ENCODE measurements at places on chromosomes 4 and X.

- DNase-seq: no peak
These were observed 53.5 kb downstream of the TMEM164 start for GRCh38 chrX:110056419-110056818.

DNA sequence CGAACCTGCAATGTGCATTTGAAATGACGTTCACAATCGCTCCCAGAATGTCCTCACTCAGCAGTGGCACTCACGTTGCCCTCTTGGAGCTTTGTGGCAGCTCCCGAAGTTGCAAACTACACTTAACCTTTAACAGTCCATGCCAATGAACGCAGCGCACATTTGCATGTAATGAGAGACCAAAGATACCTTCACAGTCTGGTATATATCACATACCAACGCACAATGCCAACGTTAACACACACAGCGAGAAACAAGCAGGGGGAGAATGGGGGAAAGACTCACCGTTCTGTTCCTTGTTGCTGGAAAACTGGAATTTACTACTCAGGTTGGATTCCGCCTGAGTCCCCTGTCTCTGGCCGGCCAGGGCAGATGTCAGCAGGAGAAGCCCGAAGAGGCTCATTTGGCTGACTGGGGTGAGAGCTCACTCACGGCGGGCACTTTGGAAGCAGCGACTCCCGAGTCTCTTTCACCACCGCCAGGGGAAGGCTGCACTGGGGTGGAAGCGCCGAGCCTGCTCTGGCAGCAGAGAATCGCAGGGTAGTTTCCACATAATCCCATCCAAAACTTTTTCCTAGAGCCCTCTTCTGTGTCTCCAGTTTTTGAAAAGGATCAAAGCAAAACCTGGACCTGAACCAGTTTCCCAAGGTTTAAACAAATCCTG, 966 bp downstream of the PDGFC start:
- DNase-seq: no peak

DNA sequence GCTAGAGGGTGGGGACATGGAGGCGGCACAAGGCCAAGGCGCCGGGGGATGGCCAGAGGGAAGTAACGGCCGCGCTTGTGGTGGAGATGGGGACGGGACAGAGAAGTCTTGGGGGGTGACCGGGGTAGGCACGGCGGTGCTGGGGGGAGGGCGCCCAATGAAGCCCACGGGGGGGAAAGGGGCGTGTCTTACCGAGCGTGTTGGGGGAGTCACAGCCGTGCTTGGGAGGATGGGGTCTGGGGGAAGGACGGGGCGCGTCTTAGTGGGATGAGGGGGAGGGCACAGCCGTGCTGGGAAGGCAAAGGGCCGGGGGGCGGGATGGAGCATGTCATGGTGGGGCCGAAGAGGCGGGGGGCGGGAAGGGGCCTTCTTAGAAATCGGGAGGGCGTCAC, 952 bp downstream of the ARSD start:
- no peak for DNase-seq

- no peak for DNase-seq
These were observed 65.7 kb downstream of the IRF2 start for GRCh38 chr4:184408684-184409081.

GRCh38 chr4:185235119-185235842, 25.9 kb downstream of the SNX25 start:
- DNase-seq: no peak

DNA sequence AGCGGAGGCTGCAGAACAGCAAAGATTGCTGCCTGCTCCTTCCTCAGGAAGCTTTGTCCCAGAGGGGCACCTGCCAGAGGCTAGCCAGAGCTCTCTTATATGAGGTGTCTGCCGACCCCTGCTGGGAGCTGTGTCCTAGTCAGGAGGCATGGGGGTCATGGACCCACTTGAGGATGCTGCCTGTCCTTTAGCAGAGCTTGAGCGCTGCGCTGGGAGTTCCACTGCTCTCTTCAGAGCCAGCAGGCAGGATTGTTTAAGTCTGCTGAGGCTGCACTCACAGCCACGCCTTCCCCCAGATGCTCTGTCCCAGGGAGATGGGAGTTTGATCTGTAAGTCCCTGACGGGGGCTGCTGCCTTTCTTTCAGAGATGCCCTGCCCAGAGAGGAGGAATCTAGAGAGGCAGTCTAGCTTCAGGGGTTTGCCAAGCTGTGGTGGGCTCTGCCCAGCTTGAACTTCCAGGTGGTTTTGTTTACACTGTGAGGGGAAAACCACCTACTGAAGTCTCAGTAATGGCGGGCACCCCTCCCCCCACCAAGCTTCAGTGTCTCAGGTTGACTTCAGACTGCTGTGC, 10.9 kb downstream of the DCK start:
- peak; percentile 63 for DNase-seq

GRCh38 chrX:113747274-113747973, 836.5 kb upstream of the HTR2C start:
- DNase-seq: no peak

DNA sequence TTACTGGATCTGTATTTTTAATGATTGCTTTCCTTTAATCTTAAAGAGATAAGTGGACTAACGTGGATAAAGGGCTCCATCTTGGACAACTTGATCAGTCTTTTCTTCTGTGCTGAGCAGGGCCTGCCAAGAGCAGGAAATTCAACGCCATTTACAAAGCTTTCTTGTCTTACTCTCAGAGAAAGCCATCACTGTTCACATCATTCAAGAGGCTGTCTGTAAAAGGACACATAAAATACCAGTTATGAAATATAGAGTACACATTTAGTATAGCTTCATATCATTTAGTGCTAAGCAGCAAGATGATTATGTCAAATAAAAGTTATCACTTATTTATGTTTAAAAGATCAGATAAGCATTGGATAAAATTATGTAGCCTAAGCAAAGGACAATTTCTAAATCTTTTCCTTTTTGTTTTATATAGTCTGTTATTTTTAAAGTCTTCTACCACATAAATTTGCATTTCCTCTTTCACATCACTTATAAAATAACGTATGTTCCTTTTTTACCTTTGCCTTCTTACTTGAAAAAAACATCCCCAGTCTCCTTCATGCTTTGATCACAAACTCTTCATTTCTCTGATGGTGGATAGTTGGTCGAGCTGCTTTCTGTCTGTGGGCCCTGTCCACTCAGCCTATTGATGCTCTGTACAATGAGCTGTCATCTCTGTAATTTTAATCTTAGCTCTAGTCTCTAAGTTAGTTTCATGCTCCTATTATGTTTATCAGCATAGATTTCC, 2.1 kb upstream of the CCNG2 start:
- no peak for DNase-seq

DNA sequence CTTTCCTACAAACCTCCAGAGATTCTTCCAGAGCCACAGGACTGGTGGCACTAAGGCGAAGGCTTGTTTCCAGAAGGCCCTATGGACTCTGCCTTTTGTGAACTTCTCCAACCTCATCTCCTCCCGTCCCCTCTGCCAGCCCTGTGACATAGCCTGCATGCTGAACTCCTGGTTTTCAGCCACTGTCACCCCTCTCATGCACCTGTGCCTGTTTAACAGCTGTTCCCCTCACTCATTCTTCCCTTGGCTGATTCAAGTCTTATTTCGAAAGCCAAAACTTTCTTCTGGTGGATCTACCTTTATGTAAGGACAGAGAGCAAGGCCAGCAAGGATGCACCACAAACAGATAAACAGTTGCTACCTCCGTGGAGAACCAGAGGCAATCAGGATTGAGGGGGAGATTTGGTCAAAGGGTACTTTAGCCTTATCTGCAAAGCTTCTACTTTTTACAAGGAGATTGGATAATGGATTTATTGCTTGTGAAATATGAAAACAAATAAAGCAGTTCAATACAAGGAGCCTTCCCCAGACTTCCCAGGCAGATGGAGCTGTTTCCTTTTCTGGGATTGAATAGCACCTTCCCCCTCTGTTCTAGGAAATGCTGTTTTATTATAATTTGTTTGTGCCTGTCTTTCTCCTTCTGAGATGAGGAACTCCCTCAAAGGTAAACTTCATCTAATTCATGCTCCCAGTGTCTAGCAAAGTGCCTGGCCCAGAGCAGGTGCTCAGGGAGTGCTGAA, 5.7 kb downstream of the CITED1 start:
- no peak for DNase-seq

GRCh38 chr4:18608908-18609533, 587.5 kb upstream of the LCORL start:
- DNase-seq: no peak

- DNase-seq: no peak
These were observed 68.4 kb upstream of the PDE5A start for GRCh38 chr4:119696963-119697362.

DNA sequence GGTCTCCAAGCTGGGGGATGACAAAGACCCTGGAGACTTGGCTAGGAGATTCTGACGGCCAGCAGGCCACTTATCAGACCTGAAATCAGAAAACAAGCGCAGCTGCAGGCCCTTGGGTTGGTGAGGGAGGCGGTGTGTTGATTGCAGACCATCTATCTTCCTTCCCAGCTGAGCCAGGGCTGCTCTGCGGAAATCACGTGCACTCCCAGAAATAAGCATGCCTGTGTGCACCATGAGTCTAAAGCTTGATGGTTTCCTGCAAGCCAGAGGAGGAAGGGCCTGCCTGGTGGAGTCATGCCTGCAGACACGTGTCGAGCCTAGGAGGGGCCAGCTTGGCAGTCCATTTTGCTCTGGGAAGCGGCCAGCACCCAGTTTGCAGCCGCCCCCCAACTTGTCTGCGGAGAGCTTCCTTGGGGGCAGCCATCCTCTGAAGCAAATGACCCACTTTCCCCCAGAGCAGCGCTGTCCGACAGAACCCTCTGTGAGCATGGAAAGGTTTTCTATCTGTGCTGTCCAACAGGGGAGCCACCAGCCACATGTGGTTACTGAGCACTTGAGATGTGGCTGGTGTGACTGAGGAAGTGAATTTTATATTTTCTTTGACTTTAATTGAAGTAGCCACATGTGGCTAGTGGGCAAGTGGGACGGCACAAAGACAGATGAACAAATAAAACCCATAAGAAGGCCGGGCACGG, 175.7 kb upstream of the BCOR start:
- DNase-seq: no peak

GRCh38 chrX:153818571-153819383, 11.6 kb downstream of the PDZD4 start:
- DNase-seq: peak; percentile 63

- no peak for DNase-seq
These were observed 143.1 kb downstream of the PALLD start for GRCh38 chr4:168639914-168640313.

- no peak for DNase-seq
These were observed 133.1 kb downstream of the IDS start for GRCh38 chrX:149371986-149372385.

DNA sequence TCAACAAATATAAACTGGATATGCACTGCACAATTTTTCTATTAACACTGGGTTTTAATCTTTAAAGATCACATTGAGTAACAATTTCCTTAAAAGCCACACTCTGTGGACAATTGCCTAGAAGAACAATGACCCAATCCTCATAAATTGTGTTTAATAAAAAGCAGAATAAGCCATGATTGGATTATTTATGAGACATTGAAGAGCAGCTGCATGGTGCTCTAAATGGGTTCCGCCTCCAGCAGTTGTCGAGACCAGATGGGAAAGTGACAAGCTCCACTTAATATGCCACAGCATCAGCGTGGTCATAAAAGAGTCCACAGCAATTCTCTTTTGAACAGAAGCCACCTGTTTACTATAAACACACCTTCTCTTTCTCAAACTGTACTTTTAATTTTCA, 635.2 kb upstream of the FRG1 start:
- no peak for DNase-seq

GRCh38 chr4:183905593-183906488, 734 bp downstream of the STOX2 start:
- DNase-seq: no peak

- DNase-seq: no peak
These were observed 712 bp downstream of the PNPLA4 start for GRCh38 chrX:7926501-7926900.

- DNase-seq: no peak
These were observed 134.5 kb upstream of the RASGEF1B start for GRCh38 chr4:81606166-81606565.

- DNase-seq: peak; percentile 4
These were observed at the start of gene NDST3 for GRCh38 chr4:118034053-118034785. NDST3 (plus strand) TSS chr4:118034486; CDS start chr4:118053911, 19,425 bp downstream.

DNA sequence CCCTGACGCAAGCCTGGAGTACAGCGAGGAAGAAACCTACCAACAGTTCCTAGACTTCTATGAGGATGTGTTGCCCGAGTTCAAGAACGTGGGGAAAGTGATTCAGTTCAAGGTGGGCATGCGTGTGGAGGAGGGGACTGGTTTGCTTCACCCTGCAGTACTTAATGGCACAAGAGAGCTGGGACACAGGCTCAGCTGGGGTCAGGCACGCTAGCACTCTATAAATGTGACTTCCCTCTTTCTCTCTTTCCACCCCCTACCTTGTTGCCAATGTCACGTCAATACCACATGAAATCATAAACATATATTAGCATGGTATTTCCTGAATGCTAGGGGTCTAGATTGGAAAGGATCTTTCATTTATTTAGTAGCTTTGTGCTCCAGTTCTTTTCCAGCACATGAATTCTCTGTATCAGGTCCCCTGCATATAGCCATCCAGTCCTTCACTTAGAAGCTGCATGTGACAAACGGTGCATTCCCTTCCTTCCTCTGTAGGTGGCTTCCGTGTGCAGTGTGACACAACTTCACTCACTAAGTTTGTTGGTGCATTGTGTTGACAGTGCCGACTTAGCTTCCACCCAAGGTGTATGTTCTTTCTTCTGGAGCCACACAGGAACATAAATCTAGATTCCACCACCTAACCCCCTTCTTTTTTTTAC, 25.6 kb downstream of the ZRSR2 start:
- peak; percentile 30 for DNase-seq

DNA sequence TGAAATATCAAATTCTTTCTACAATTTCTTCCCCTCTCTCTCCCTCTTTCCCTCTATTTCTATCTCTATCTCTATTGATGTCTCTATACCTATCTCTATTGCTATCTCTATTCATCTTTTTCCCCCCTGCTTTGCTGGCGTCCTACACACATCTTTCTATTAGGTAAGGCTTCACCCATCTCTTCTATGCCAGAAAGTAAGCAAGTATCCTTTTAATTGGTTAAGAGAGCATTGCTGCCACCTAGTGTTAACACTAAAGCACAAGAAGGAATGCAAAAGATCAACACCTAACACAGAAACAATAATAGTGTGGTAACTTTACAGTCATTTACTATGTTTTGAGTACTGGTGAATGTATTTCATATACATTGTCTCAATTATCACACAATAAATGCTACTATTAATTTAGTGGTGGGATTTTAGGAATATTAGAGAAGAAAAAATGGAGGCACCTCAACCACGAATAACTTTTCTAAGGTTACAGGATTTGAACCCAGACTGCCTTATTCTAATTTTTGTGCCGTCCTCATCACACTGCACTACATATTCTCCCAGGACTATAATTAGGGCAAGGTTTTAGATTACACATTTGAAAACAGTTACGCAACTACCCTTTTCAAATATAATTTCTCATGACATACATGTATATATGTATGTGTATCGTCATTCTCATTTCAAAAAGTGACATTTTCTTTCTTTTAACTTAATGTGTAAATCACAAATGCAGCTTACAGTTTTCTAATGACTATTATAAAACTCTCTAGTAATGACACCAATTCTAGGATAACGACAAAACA, 3.7 kb upstream of the C4orf36 start:
- DNase-seq: peak; percentile 66

All from CD4-positive, alpha-beta T cell treated with Interleukin-12 subunit alpha and Interleukin-12 subunit beta, for 1 hour (primary cell).